Stimulated activated CD8-positive, alpha-beta memory T cell treated with anti-CD3 and anti-CD28 coated beads, Interleukin-4, amount 100 ng/mL, for 1 hour (primary cell): ENCODE measurements at places on chromosomes 4 and X.

- DNase-seq, result no peak
Measured at GRCh38 chrX:14554131-14554715, 24.9 kb downstream of the GLRA2 start.

DNA sequence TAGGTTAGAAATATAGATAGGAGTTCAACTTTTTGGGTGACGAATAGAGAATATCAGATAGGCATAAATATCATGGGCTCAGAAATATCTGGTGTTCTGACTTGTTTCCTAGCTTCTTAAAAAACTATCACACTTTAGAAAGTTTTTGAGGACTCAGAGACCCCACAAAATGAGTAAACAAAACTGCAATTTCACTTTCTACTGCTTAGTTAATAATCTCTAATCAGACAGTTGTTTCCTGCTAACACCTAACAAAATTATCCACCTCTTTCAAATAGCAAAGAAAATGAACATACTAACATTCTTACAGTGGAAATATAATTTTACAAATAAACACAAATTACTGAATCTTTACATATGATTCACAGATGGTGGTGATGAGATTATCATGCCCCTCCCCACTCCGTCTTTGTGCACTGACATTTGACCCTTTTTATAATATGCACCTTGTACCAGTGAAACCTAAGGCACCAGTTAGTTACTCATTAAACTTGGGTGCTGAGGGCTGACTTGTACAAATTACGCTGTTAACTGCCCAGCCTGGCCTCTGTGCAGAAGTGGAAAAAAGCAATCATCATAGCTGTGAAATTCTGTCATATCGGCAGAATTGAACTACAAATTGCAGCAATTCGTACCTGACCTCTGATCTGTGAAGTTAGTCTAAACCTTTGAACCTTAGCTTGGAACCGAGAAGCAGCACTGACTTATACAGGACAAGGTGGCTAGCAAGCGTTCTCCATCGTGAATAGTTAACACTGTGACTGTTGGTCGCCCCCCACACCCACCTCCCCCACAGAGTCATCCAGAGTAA is 138.7 kb downstream of the CHRNA9 start:
- no peak for DNase-seq

DNA sequence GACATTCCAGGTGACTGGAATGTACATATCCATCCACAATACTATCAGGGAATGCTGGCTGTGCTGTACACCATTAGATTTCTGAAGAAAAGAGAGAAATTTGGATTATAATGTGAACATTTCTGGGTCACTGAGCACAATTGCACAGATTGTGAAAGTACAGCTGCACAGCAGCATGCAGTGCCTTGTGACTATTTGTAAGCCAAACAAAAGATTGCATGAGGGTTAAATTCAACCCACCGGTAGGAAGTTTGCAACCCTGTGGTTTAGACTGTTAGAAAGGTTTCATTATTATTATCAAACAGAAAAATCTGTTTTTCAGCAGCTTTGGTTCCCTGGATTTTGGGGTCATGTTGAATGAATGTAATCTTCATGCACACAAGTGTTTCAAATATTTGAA is 24.5 kb downstream of the DDIT4L start:
- no peak for DNase-seq

- no peak for DNase-seq
Measured at GRCh38 chr4:77593993-77594392, 11.6 kb upstream of the CXCL13 start.

- DNase-seq, result no peak
Measured at GRCh38 chrX:68462653-68463052, 29.4 kb upstream of the OPHN1 start.

- DNase-seq, result no peak
Measured at GRCh38 chrX:110267874-110268273, 50.0 kb downstream of the AMMECR1 start.

DNA sequence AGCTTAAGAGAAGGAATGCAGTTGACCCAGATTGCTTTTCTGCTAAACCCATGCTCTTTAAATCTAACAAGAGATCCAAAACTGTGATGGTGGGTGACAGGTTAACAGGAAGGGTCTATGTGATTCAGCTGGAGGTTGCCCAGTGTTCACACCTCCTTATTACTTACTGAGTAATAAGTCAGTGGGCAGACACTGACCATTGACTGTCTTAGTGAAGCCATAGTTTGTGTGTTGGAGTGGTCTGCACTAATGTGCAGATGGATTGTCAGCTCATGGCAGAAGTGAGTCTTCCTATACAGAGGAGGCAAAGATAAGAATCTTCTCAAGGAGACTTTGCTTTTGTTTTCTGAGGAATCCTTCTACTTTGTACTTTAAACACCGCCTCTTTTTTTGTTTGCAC is 15.2 kb upstream of the RUFY3 start:
- DNase-seq, result no peak

- DNase-seq, result no peak
Measured at GRCh38 chrX:17214962-17215361, 160.0 kb upstream of the NHS start.

GRCh38 chr4:184536065-184536880 is 61.9 kb upstream of the IRF2 start:
- no peak for DNase-seq

DNA sequence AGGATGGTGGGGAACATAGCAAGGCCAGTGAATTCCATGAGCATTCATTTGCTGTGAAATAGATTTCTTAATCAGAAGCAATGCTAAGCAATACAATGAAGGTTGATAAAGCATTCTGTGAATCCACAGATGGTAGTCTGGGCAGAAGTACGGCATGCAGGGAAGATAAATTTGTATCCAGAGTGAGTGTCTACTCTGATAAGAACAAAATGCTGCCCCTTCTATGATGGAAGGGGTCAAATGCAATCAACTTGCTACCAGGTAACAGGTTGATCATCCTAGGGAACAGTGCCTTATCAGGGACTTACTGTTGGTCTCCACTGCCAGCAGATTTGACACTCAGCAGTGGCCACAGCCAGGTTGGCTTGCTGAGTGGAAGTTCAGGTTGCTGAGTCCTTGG is 189.4 kb downstream of the MAB21L2 start:
- no peak for DNase-seq

GRCh38 chr4:144338148-144338547 is 197.6 kb upstream of the GYPA start:
- no peak for DNase-seq

DNA sequence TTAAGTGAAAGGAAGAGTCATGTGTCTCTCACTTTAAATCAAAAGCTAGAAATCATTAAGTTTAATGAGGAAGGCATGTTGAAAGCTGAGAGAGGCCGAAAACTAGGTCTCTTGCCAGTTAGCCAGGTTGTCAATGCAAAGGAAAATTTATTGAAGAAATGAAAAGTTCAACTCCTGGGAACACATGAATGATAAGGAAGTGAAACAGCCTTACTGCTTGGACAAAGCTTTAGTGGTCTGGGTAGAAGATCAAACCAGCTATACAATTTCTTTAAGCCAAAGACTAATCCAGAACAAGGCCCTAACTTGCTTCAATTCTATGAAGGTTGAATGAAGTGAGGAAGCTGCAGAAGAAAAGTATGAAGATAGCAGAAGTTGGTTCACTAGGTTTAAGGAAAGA is 24.9 kb downstream of the RHOH start:
- no peak for DNase-seq

- no peak for DNase-seq
Measured at GRCh38 chr4:139668658-139669201, 3.1 kb downstream of the MGST2 start.

- no peak for DNase-seq
Measured at GRCh38 chrX:13864264-13864663, 47.4 kb upstream of the GPM6B start.

DNA sequence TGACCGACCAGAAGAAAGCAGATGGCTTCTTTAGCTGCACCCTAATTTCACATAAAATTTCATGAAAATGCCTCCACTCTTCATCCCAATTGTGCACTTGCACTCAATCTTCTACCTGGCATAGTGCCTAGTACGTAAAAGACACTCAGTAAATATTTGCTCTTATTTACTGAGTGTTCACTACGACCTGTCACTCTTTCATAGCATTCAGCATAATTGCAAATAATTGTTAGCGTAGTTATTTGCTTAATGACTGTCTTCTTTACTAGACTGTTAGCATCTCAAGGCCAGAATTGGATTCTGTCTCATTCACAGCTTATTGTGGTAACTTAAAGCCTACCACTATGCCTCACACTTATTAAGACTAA is 130.2 kb downstream of the ENOX2 start:
- no peak for DNase-seq

GRCh38 chr4:109532182-109532581 is 27.9 kb upstream of the MCUB start:
- DNase-seq, result no peak

DNA sequence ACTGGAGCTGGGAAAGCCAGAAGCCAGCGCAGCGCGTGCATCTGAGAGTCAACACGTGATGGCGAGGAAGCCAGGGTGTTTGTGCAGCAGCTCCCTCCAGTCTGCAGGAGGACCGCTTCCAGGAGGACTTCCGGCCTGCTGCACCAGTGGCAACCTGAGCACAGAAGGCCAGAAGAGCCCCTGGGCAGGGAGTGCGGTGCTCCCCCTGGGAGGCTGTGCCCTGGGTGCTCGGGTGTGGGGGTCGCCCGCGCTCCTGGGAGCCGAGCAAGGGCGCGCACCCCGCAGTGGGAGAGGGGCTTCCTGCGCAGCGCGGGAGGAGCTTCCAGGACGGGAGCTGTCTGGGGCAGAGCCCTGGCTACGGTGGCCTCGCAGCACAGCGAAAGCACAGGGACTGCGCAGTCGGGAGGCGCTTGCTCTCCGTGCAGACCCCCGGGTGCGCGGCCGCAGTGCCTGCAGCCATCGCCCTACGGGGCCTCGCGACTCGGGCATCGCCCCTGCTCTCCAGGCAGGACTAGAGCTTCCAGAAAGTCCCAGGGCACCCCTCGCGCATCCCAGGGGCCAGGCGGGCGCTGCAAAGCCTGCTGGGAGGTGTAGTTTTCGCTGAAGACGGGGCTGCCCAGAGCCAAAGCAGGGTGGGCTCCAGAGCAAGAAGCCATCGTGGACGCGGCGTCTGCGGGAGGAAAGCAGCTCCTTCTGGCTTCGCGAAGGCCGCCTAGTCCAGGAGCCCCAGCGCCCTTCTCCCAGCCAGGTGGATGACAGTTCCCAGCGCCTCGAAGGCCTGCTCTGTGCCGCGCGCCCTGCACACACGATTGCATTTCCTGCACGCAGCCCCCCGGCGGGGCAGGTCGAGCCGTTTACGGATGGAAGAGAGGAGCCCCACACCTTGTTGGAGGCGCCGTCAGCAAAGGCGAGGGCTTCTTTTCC is 24.1 kb upstream of the WFS1 start:
- DNase-seq, result no peak

DNA sequence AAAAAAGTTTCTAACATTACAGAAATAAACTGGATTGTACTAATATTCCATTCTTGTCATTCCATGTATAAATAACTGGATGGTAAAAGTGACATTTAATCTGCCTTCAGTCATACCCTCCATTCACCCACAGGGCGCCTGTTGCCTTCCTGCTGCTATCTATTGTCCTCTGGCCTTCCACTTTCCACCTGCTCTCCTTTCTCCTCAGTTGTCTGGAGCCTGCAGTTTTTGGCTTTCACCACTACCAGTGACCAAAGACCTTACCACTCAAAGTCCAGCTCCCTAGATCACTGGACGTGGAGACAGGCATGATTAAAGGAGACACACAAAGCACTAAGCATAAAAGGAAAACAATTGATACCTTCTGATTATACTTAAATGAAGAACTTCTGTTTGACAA is 46.2 kb upstream of the NHS start:
- DNase-seq, result no peak

GRCh38 chrX:109871121-109871888 is 131.6 kb upstream of the TMEM164 start:
- DNase-seq, result no peak

DNA sequence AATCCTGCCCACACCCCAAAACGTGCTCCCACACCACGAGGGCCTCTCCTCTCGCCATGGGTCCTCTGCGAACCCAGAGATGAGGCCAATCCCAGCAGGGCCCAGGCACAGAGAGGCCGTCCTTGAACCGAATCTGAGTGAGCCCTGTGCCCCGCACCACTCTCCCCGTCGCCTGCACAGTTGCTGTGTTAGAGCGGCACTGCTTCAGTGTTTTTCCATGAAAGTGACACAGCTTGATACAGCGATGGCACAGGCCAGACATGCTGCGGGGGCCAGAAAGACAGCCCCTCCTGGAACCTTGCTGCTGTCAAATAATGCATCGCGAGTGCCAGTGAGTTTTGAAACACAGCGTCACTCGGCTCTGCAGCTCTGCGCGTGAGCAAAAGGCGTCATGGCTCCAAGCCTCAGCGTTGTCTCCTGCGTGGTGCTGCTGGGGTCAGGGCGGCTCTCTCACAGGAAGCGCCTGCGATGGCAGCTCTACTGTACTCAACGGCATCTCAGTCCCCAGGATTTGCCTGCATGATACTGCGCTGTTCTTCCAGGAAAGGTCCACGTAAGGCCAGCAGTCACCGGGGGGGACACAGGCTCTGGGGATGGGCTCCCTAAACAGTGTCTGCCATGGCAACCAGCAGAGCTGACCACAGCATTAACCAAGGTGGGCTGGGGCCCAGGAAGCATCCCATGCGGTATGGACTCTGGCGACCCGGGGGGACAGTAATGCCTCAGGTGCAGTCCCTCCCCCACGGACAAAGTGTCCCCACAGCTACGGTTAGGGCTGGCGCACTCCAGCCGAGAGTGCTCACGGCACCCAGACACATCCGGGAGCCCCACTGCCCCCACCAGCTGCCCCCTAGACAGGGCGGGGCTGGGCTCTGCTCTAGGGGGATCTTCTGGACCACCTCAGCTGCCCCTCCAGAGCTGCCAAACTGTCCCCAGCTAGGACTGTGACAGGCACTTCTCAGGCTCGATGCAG is 63.1 kb downstream of the ACOX3 start:
- no peak for DNase-seq

GRCh38 chrX:49991758-49992157 is 69.4 kb downstream of the CLCN5 start:
- DNase-seq, result no peak

DNA sequence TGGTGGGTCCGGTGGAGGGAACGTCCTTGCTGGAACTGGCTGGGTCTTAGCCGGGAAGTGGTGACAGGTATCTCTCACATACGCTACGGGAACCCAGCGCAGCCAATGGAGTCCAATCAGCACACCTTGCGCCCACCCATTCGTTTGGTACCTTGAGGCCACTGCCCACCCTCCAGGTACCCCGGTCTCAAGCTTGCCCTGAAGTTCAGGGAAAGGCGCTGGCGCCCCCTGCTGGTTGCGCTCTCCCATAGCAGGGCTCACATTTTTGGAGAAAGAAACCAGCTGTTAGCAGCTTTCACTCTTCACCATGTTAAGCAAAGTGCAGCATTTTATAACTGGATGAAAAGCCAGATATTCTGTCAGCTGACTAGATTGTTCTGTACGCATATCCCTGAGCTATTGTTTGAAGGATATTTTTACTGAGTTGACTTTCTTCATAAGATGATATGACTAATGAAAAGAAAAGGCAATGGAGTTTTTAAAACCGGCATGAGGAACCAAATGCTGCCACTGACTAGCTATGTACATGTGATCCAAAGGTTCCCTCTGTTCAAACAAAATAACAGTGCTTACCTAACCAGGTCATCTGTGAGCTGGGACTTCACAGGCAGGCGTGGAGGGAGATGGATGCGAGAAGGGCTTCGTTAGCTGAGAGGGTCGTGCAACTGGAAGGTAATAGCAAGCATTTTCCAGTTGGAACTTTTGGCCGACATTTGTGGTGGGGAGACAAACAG is 43.7 kb downstream of the OTOP1 start:
- DNase-seq, result no peak
